NCI-H1105 (cell line): ENCODE measurements at places on chromosomes 1 and 21.

DNA sequence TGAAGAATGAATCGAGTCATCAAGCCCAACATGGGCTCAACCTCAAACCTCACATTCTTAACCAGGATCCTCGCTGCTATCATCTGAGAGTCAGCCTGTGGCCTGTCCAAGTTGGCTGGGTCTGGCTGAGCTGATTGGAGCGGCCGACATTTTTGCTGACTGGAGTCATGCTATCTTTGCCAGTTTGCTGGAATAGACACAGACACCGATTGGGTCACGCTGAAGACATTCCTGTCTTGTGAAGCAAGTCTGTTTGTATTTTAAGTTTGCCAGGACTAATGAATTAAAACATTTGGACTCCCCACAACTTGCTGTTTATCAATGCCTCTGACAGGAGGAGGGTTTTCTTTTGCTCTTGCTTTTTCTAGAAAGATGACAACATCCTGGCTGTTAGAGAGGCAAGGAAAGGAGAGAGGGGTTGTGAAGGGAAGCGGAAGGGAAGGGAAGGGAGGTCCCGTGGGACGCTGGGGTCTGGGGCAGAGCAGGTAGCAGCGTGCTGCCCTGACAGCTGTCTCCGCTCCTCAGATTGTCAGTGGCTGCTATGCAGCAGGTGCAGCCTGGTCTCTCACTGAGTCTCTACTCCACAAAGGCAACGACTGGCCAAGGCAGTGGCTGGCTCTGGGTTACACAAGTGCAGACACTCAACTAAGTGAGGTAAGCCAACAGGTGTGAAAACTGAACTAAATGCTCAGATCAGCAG lies at the start of gene MAP3K7CL:
TSS of gene MAP3K7CL (plus strand) at position 375 of the 700 bp plus-strand sequence. CDS start 2,701 bp downstream, outside the sequence.
- DNase-seq, result no peak

DNA sequence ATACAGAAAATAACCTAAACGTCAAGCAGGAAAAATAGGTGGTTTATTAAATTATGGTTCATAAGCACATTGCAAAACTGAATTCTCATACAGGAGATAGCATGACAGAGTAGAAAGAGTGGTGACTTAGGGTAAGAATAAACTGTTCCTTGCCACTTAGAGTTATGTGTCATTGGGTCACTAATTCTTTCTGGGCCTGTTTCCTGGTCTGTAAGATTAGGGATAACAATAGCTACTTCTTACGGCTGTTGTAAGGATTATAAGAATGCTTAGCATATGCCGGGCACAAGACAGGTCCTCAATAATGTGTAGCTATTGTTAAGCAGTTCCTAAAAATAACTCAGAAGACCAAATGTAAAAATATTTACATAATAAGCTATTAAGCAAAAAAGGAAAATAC lies 24.2 kb downstream of the SNRNP40 start:
- no peak for DNase-seq

DNA sequence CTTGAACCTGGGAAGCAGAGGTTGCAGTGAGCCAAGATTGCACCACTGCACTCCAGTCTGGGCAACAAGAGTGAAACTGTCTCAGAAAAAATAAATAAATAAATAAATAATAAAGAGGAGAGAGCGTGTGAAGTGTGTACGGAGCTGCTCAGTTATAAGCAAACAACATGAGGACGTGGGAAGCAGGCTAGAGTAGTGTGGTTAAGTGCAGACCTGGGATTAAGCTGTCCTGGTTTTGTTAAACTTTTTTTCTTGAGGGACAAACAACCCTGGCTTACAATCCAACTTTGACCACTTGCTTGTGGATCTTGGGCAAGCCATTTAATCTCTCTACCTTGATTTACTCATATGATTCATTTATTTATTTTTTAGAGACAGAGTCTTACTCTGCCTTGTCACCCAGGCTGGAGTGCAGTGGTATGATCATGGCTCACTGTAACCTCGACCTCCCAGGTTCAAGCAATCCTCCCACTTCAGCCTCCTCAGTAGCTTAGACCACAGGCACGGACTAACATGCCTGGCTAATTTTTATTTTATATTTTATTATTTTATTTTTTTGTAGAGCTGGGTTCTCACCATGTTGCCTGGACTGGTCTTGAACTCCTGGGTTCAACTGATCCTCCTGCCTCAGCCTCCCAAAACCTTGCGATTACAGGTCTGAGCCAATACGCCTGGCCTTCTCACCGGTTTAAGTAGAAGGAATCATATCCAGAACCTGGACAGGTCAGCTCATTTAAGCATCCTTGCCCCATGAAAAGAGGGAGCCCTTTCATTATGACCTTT lies 52.7 kb downstream of the RPS6KA1 start:
- DNase-seq, result no peak

- DNase-seq, result no peak
Observed at GRCh38 chr1:66231681-66232463, 302.1 kb upstream of the SGIP1 start.

- no peak for DNase-seq
Observed at GRCh38 chr1:169527451-169528214, 41.9 kb upstream of the SLC19A2 start.

DNA sequence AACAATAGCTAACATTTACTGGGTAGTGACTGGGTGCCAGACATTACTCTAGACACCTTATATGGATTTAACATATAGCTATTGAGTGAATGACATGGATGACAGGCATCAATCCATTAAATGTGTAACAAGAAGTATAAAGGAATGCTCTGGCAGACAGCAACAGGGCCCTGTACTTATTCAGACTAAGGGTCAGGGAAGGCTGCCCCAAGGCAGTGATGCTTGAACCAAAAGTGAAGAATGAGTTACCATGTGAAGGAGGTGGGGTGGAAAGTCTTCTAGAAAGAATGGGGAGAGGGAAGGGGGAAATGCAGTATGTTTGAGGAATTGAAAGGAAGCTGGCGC lies 8.3 kb upstream of the PTPRF start:
- no peak for DNase-seq

DNA sequence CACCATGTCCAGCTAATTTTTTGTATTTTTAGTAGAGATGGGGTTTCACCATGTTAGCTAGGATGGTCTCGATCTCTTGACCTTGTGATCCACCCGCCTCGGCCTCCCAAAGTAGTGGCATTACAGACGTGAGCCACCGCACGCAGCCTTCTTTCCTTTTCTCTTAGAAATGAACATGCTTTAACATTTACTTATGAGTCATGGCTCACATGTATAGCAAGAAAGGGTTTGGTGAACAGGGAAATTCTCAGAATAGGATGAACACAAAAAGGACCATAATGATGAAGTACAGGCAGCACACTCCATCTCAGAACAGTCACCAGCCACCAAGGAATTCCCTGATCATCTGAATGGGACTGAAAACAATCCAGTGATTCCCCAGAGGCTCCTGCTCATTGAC lies 9.4 kb upstream of the VAMP4 start:
- no peak for DNase-seq

DNA sequence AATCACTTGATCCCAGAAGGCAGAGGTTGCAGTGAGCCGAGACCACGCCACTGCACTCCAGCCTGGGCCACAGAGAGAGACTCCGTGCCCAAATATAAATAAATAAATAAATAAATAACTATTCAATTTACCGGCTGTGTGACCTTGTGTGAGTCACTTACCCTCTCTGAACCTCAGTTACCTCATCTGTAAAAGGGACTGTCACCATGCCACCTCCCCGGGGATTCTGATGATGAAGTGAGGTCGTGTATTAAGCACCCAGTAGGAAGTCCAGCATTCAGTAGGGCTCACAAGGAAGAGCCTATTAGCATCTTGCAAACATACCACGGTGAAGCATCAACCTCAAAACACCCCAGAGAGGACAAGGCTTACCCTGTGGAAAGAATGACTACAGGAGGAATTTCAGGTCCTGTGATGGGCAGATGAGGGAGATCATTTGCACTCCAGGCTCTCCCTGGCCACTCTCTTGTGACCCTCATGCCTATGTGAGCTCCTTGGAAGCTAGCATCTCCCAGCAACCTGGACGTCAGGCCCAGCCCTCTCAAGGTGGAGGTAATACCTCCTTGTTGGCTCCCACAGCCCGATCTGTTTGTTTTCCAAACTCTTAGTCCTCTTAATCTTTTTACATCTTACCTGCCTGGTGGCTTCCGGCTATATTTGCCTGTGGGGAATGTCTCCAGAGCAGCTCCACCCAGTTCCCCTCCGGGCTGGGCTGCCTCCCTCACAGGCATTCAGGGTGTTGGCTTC lies 7.6 kb upstream of the C1QA start:
- no peak for DNase-seq

DNA sequence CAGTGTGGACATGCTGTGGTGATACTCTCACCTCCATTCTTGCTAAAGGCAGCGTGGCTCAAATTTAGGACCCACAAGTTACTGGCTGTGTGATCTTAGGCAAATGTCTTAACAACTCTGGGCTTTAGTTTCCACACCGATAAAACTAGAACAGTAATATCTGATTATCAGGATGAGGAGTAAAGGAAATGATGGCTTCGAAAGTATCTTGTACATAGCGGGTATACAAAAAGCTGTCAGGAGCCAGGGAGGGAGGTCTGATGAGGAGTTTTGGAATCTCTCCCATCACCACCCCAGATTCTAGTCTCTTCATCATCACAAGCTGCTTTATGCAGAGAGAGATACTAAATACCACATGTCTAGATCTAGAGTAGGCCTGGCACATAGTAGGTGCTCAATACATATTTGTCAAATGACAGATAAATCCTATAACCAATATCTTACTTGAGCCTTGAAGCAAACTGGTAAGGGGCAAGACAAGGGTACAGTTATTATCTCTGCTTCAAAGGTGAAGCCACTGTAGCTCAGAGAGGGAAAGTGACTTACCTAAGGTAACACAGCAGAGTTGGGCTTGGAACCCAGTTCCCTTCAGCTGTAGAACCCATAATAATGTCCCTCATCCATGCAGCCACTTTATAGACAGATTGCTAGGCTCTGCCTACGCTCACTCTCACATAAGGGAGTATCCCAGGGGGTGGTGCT lies 9.5 kb upstream of the FGR start:
- no peak for DNase-seq

DNA sequence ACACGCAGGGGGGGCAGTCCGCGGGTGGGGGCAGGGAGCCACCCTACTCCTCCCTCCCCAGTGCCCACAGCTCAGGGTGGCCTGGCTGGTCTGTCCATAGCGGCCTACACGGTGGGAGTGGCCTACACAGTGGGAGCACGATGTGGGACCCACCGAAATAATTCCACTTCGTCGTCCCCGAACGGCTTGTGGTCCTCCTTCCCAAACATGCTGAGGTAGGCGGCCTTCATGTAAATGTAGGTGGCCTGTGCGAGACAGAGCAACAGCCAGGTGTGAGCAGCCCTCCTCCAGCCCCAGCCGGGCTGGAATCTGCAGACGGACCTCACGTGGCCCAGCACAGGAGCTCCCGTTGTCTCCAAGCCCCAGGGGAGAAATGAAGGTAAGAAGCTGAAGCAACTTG lies 34.4 kb downstream of the TTC39A start:
- DNase-seq, result no peak

- DNase-seq, result no peak
Observed at GRCh38 chr1:38502758-38503157, 356.8 kb downstream of the RRAGC start.

GRCh38 chr1:40732756-40733301 lies 41.3 kb downstream of the NFYC start:
- DNase-seq, result no peak

DNA sequence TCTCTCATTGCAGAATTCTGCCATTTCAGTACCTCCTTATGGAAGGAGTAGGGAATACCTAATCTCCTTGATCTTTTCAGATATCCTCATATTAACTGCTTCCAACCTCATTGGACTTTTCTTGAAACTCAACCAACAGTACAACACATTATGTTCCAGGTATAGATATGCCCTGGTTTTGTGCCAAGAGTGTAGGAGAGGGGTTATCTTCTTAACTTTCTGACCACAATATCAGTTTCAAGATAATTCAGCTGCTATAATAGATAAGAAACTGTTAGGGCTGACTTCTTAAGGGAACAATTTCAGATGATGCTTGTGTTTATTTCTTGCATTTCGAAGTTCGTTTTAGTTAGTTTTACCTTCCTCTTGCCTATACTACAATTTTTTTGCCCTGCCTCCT lies 2.1 kb upstream of the LPGAT1 start:
- no peak for DNase-seq

- DNase-seq, result peak; percentile 20
Observed at GRCh38 chr21:37711286-37711829, 204.9 kb downstream of the KCNJ6 start.

DNA sequence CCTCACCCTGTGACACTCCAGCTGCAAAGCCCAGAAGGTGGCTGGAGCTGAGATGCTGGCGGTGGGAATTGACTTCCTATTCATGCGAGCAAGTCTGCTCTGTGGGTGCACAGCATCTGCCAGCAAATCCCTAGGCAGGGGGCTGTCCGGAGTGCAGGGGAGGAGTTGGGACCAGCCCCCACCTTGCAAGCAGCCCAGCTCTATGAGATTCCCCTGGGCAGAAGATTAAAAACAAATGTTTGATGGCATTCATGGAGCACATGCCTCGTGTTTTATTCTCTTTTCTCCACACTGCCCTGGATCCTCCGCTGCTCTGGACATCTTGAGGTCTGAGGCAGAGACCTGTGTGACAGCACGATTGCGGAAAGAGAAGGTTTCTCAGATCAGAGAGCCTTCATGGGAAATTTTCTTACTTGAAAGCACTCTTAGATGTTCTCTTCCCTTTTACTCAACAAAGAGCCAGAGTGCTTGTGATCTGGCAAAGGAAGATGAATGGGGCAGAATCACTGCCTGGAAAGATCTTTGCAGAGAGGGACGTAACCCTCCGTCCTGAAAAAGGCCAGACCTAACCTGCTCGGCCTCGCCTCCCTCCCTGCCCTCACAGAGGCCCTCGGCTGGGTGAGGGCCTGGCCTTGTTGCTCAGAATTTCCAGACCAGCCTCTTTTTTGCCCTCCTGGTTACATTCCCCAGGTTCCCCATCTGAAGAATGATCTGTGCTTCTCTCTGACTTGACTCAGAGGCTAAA lies 597.1 kb downstream of the KIF26B start:
- DNase-seq, result no peak

DNA sequence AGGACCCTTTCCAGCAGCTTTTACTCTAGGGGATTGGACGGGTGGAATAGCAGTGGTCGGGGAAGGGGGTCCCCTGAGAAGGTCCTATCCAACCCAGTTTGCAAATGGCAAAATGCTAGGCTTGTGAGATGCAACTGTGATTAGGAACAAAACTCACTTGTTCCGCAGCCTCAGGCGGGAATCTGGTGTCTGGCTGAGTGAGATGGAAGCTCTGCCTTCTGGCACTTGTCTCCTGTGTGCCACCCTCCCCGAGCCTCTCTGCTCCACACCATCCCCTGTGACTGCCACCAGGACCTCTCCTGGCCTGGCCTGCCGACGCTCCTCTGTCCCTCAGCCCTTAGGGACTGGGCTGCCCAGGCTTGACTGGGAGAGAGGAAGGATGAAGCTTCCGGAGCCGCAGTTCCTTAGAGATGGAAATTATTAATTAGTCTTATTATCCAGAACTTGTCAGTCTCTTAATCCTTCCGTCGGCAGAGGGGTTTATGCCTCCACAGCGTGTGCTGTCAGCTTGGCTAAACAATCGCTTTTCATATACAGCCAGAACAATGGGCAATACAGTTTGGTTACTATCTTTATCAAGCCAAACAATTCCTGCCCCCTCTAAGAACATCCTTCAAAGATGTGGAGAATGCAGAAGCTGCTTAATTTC lies 292.8 kb upstream of the VAMP3 start:
- DNase-seq, result no peak

DNA sequence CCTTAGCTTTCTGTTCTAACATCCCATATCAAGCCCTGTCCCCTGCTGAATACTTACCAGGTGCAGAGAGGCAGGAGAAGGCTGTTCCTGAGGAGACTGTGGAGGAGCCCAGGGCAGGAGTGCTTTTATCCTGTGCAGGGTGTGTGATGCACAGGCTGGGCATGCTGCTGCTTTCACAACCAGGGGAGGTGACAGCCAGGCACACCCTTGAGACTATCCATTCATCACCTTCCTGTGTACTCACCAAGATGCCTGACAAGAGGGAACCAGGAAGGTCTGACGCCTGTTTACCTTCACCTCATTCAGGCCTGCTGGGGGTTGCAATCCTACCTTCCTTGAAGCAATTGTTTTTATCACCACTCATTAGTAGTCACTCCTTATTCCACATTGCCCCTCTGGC lies at the start of gene LCE3E:
TSS of gene LCE3E (minus strand) at position 100 of the 400 bp plus-strand sequence. CDS start 572 bp downstream, outside the sequence.
- DNase-seq, result no peak
